BJ (cell line): ENCODE measurements at places on chromosomes 11 and 22.

- no peak for DNase-seq
Measured at GRCh38 chr22:25076336-25076735, 123.3 kb upstream of the CRYBB3 start.

GRCh38 chr11:108853864-108854263 lies 189.0 kb downstream of the DDX10 start:
- no peak for DNase-seq

DNA sequence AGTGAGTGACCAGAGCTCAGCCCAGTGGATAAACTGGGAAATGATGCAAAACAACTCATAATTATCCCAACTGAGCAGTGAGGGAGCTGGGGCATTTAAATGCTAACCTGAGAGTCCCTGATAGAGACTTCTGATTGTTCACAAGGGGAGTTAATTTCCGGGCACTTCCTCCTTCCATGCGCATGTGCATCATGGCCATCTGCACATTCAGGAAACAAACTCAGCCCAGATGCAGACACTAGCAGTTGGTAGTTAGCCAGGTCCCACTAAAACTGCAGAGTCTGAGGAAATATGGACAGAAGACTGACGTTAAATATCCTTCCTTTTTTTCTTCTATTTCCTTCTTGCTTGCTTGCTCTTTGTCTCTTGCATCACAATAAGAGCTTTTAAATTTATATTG lies 852.1 kb upstream of the LRRC4C start:
- no peak for DNase-seq

- no peak for DNase-seq
Measured at GRCh38 chr11:12743834-12744449, 69.7 kb downstream of the TEAD1 start.

DNA sequence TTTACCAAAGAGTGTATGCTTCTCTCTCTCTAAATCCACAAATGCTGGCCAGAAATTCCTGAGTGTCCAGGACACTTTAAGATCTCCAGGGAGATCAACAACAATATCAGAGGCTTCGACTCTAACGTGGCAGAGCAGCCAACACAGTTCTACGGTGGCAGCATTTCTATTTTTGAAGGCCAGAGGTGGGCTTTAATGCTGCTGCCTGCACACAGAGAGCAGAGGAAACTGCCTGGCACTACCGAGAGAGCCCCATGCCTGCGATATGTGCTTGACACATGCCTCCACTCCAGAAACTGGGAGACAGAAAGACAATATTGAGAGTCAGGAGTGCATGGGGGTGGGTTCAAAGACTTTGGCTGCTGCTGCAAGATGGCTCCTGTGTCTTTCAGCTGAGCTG lies 48.8 kb upstream of the GALNT18 start:
- no peak for DNase-seq

DNA sequence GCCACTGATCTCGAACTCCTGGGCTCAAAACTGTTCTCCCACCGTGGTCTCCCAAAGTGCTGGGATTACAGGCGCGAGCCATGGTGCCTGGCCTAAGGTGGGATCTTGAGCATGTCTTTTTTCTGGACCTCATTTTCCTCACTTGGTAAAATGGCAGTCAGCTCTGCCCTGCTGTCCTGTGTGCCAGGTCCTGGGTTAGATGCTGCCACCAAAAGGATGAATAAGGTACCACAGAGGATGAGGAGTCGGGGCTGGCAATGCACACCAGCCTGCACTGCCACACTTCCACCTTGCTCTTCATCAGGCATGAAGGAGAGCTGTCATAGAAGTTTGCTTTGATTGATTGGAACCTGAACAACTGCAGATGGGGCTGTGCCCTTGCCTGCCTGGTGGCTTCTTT lies 32.3 kb downstream of the ACO2 start:
- DNase-seq: no peak

DNA sequence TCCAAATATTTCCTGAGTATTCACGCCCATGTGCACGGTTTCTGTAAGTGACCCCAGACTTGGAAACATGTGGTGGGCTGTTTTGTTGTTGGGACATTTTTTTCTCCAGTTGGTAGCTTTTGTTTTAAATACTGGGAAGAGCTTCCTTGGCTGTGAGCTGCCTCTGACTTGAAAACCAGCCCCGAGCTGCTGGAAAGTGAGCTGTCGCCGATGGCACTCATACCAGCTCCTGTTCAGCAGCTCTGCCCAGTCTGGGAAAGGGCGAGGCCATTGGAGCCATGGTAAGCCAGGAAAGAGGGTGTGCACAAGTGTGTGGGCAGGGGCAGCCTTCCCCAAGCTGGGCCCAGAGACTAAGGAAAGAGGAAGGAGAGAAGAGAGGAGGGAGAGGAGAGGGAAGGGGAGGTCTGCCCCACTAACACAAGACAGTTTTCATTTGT lies 3.2 kb upstream of the FLI1 start:
- no peak for DNase-seq

DNA sequence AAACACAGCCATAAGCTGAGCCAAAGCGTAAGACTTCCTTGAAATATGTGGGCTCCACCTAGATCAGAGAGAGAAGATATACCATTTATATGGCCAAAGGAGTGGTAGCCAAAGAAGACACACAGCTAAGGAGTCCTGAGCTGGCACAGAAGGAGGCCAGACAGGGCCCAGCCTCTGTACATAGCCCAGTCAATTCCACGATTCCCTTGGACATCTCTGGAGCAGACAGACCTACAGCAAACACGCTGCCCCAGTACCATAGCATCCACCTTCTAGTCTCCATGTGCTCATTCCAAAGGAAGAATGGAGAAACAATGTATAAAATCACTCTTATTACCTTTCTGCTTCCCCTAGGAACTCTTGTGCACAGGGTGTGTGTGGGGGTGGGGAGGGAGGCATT lies 102.1 kb upstream of the LDLRAD3 start:
- DNase-seq: no peak

- no peak for DNase-seq
Measured at GRCh38 chr11:833114-833791, 501 bp downstream of the CD151 start.

DNA sequence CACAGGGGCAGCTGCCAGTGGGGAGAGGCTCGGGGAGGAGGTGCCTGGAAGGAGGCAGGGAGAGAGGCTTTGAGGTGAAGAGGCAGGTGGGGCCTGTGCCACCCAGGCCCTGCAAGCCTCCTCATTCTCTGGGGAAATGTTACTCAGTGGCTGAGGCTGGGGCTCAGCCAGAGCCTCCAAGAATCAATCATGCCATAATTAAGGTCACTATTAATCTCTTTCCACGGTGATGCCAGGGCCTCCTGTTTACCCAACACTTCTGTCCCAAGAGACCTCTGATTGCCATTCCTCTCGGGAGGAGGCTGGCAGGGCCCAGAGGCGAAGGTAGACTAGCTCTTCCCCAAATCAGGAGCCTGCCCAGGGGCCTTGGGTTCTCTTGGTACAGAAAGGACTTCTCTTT lies 38.4 kb downstream of the GDPD5 start:
- DNase-seq: no peak

- no peak for DNase-seq
Measured at GRCh38 chr22:37989146-37990045, 5.0 kb upstream of the SOX10 start.
